ENCODE measurements at places on chromosomes 1 and 21.

DNA sequence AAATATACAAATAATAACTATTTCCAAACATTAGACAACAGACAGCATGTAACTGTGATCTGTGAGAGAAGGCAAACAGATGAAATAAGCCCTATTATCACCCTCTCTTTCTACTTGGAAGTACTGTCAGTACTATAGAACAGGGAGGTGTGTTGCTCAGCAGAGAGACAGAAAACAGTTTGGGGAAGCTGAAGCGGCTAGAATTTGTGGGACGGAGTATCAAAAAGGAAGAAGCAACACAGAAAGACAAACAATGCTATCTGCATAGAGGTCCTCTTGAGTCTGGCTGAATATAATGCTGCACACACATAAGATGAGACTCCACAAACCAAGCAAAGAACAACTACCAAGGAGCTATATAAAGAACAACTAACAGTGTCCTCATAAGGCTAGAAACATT lies 59.4 kb downstream of the ZZZ3 start:
- DNase-seq: no peak

GRCh38 chr1:109716570-109717090 lies 4.6 kb downstream of the GSTM5 start:
- no peak for DNase-seq

DNA sequence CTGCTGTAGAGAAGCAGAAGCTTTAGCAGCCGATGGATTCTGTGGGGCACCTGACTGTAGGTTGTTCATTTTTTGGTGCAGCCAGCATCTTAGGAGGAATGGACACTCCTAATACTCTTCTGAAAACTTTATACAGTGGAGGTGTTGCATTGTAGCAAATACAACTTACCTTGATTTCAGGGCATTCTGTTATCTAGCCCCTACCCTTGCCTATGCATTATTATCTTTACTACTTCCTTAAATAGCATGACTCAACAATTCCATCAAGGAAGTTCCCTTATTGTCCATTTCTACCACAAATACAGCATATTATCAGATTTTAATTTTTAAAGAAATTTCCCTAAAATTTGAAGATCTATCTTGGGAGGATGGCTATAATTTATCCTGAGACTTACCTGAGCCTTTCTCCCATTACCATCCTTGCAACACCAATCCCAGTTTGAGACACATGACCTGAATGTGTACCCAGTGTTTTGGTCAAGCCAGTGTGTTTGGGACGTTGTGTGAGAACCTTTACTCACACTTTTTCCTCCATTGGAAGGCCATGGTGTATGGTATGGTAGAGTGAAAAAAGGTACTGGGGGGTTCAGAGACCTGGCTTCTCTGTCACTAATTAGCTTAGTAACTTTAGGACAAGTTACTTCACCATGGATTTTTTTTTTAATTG lies 9.2 kb downstream of the POU2F1 start:
- no peak for DNase-seq

- peak; percentile 26 for DNase-seq
Measured at GRCh38 chr1:8629241-8630091, 188.0 kb downstream of the RERE start.

GRCh38 chr1:224939844-224940425 lies 10.5 kb downstream of the DNAH14 start:
- DNase-seq: no peak

DNA sequence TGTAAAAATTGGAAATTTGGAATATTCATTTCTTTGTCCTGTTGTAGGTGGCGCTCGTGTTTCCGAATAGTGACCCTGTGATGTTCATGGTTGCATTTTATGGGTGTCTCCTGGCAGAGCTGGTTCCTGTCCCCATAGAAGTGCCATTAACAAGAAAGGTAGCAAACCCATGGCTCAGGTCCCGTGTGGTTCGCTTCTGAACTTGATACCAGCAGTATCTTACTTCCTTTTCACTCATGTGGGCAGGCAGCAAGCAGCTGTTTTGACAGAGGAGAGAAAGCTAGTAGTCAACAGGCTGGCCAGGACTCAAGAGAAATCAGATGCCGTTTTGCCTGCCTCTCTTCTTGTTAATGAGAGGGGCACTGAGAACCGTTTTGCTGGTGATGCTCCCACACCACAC lies 72.8 kb downstream of the S100B start:
- no peak for DNase-seq

DNA sequence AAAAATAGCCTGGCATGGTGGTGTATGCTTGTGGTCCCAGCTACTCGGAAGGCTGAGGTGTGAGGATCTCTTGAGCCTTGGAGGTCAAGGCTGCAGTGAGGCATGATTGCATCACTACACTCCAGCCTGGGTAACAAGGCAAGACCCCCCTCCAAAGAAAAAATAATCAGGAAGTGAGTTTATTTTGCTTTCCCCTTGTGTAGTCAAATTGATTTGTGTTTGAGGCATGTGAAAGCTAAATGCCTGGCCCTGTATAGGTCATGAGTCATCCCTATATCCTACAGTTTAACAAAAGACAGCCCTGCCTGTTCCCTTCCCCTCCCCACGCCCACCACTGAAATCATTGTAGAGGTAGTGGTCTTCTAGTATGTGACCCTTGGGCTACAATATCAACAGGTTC lies 241.4 kb upstream of the JUN start:
- DNase-seq: peak; percentile 84

DNA sequence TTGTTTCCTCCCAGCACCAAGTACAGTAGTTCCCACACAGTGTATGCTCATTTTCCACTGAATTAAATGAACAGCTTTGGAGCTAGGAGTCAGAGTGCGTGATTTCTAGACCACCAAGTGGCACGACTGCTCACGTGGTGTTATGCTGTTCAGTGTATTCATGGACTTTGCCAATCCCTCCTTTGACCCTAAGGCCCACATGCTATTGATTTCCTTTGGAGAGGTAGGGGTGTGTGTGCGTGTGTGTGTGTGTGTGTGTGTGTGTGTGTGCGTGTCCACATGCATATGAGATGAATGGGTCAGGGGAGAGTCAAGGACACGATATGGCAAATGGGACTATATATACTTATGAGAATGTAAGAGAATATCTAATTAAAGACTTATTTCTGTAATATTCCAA lies 177.2 kb downstream of the LMX1A start:
- no peak for DNase-seq

GRCh38 chr1:54280651-54281050 lies 80.7 kb downstream of the MRPL37 start:
- no peak for DNase-seq

GRCh38 chr1:63843010-63843409 lies 69.2 kb downstream of the ROR1 start:
- DNase-seq: no peak

DNA sequence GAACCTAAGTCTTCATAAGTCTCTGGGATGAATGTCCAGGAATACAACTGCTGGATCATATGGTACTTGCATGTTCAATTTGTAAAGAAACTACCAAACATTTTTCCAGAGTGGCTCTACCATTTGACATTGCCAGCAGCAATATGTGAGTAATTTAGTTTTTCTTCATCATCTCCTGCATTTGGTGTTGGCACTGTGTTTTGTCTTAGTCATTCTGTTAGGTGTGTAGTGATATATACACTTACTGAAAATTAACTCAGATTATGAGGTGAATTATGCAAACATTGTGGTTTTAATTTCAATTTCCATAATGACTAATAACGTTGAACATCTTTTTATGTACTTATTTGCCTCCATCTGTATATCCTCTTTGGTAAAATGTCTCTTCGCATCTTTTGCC lies 138.7 kb downstream of the LRRC40 start:
- DNase-seq: no peak

DNA sequence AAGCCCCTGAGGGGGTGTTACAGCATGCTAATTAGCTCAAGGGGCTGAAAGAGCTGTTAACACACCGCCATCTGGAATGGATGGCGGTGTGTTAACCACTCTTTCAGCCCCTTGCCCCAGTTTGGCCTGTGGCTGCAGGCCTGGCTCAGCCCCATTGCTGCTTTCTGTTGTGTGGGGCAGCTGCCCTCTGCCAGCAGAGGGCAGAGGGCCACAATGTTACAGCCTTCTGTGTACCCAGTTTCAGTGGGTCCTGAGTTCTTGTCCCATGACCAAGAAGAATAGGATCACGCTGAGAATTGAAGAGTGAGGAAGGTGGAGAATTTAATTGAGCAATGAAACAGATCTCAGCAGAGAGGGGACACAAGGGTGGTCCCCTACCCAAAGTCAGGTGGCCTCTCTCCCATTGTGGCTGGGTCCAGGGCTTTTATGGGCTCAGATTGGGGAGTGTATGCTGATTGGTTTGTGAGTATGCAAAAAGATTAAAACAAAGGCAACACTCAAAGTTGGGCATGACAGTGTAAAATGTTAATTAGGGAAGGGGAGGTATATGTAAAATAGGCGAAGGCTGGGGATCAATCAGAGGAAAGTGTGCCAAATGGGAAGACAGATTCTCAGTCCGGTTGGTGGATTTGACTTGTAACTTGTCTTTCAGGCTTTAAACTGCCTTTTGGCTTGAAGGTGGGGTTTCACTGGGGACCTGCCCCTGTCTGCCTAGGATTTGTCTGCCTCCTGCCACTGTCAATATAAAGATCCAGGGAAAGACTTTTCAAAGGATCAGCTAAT lies 142.2 kb downstream of the RABGAP1L start:
- no peak for DNase-seq

DNA sequence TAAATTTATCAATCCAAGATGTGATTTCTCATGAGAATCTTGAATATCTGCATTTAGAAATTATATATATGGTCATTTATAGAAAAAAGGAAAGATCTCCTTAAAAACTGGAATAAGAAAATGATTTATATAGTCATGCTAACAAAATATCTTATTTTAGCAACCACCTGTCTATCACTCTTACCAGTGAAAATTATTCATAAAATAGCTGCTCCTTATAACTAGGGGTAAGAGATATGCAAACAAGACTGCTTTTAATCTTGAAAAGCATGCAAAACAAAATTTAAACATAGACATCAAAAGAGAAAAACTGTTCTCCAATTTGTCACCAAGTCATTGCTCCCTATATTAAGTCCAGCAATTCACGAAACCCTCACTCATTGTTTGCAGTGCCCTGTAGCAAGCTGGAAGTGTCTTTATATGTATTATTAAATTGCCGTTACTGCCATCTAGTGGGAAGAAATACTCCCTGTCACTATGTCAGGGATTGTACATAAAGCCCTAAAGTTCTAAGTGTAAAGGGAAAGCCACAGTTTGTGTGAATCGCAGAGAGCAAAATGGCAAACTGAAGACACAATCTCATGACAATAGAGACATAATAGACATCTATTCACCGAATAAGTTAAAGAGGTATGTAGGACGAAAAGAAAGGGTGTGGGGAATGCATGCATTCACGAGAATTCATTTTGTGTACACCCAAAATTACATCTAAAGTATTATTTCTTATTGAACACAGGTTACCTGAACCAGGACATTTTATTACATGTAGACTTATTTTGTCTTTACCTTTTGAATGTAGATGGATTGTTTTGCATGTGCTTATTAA lies 600.5 kb downstream of the USP25 start:
- DNase-seq: peak; percentile 73

DNA sequence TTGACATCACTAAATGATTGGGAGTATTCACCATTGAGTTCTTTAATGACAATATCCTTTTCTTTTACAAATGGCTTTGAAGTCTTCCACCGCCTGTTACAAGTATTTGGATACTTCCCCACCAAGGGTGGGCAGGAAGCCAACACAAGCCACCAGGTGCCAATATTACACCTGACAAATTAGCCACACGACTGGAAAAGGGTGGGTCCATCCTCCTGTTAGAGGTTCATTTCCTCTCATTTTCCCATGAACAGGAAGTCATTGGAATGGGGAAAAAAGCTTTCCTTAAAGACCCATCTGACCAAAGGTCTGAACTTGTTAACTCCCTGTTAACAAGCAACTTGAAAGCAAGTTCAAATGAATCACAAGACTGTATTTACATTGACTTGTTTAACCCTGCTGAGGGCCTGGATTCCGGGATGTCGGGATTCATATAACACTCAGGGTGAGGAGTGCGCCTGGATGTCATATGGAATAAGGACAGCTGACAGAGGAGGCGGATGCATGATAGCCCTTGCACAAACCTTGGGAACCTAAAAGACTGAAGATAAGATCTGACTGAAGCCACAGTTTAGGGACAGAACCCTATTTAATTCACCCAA lies 40.5 kb upstream of the PROX1 start:
- no peak for DNase-seq

All from fibroblast of skin of right biceps (primary cell).